Astrocyte of the spinal cord (primary cell): ENCODE measurements at places on chromosomes 2 and 18.

GRCh38 chr18:36446059-36446458, 148.5 kb downstream of the FHOD3 start:
- no peak for DNase-seq

- peak; percentile 71 for DNase-seq
Measured at GRCh38 chr2:10297959-10298531, 4.7 kb upstream of the HPCAL1 start.

GRCh38 chr2:105925390-105925789, 180.7 kb downstream of the NCK2 start:
- no peak for DNase-seq

DNA sequence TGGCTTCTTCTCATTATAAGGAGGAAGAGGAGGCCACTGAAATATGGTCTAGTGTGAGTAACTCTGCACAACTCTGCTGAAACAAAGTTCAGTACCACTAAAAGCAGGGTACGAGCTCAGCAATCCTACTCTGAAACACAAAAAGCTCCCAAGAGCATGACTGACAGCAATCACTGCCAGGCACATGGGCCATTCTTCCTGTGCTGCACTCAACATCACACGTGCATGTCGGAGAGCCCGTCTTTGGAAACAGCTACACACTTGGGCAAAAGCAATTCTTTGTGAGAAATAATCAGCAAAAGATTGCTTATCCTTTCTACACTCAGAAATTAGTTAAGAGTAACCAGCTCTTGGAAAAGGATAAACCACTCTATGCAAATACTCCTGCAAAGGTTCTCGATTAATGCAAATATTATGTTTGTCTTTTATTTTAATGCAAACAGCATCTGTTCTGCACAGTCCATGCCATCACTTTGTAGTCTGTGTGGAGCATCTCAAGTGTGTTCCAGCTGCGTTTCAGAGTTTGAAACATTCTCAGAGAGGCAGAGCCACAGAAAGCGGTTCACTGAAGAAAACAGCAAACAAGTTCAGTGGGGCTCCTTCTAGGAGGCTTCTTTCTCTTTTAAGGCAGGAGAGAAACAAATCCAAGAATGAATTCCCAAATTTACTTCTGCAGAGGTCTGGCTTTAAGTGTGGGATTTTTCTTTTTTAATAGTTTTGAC, 145.0 kb downstream of the HDAC4 start:
- no peak for DNase-seq

DNA sequence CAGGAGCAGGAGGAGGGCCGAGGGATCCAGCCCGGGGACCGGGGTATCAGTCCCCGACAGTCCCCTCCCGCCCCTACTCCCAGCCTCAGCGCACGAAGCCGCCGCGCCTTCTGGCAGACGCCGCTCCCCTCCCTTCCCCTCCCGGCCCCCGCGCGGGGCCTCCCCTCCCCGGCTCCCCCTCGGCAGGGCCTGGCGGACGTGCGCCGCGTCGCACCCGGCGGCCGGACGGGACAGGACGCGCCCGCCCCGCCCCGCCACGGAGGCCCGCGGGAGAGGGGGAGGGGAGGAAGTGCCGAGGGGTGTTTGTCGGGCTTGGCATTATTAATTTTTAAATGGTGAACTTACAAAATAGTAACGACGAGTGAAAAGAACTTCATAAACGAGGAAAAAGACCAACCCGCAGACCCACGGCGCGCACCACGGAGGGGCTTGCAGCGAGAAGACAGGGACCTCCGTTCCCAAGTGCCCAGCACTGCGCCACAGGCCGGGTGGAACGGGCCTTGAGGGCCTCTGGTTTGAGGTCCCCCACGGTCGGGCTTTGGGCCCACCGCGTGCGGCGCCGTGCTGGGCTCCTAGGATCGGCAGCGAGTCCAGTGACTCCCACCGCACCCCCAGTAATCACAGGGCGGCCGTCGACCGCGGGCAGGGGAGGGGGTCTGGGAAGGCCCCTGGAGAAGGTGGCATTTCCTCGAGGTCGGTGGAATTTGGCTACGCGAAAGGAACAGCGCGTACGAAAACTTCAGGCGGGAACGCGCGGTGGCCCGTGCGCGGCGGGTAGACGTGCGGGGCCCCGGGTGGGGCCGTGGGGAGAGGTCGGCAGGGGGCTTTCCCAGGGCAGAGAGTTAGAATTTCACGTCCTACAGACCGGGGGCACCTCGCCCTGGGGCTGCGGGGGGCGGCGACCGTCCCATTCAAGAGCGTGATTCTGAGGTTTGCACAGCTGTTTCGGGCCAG, 954 bp upstream of the CTDSP1 start:
- DNase-seq = peak; percentile 69

- DNase-seq = no peak
Measured at GRCh38 chr2:48328159-48328809, 201.7 kb upstream of the STON1 start.

DNA sequence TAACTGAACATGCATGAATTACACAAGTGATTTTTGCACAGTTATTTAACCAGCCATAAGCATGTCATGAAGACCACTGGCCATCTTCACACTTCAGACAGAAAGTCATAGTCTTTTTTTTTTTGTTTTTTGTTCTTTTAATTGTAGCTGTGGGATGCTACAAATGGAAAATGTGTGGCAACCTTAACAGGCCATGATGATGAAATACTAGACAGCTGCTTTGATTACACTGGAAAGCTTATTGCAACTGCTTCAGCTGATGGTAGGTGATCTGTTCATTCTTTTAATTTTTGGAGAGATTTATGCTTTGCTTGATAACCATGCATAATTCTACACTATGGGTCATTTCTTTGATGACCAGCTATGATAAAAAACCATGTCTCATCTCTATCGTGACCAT, 35.6 kb downstream of the DAW1 start:
- DNase-seq = no peak

GRCh38 chr2:124810132-124810531, 785.0 kb downstream of the CNTNAP5 start:
- no peak for DNase-seq

DNA sequence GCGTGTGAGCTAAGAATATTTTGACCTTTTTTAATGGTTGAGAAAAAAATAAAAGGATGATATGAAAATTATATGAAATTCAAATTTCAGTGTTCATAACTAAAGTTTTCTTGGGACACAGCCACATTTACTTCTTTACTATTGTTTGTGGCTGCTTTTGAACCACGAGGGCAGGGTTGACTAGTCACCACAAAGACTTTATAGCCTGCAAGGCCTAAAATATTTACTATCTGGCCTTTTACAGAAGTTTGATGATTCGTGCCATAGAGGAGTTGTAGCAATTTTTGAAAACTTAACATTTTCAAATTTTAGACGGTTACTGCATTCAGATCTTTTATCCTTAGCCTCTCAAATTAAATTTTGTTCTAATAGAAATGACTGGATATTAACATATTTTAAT, 69.9 kb downstream of the LIMS1 start:
- DNase-seq = no peak

DNA sequence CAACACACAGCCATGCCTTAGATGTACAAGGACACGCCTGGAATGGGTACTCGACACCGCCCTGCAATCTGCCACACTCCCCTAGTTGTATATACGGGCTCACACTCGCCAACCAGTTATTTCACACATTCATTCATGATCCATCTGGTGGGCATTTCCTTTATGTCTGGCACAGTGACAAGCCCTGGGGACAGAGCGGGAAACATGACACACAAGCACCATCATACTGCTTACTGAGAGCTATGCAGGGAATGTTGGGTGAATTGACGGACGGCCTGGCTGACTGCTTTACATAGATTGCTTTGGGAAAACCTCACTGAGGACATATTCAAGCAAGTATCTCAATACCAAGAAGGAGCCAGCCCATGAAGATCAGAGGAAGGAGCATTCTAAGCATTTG, 448.0 kb upstream of the SPRED2 start:
- no peak for DNase-seq

DNA sequence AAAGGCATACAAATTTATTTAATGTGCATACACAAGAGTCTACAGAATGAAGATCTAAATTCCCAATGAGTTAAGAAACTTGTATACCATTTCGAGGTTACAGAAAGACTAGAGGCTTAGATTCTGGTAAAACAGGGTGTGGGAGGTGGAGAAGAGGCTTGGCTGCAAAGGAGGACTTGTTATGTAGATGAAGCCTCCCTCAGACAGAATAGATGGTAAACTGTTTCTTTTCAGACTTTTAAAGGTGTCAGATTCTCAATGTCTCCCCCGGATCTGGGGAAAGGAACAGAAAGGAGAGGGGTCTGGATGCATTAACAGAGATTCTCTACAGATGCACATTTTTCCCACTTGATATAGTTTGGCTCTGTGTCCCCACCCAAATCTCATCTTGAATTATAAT, 126.0 kb downstream of the ST6GAL2 start:
- no peak for DNase-seq
